ENCODE measurements at places on chromosomes 7 and 10.

- no peak for DNase-seq
These were observed 266.2 kb downstream of the DNAJB6 start for GRCh38 chr7:157603005-157603404.

- DNase-seq = no peak
These were observed 156.4 kb downstream of the HTR7 start for GRCh38 chr10:90701428-90701827.

GRCh38 chr10:4658777-4659176 lies 167.2 kb upstream of the AKR1E2 start:
- no peak for DNase-seq

GRCh38 chr7:93231259-93231658 lies 907 bp upstream of the VPS50 start:
- DNase-seq = no peak

DNA sequence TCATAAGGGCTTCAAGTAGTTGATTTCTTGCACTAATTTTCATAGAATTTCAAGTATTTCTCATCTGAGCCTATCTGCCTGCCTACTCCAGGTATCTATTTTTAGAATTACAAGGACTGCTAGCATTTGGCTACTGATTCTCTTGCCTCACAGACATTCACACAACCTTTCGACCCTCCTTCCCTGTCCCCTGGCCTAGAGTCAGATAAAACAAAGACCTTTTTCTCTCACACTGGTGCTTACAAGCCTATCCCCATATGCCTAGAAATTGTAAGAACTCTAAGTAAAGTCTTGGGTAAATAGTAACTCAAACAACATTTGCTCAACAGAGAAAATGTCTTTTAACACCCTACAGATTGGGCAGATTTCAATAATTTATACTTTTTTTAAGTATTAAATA lies 6.3 kb downstream of the GPAM start:
- no peak for DNase-seq

- DNase-seq = peak; percentile 5
These were observed 61.2 kb upstream of the LRRN3 start for GRCh38 chr7:111029574-111030251.

- DNase-seq = no peak
These were observed 82.8 kb upstream of the TRIM24 start for GRCh38 chr7:138377306-138377705.
